ENCODE measurements at places on chromosomes 2 and 18.

DNA sequence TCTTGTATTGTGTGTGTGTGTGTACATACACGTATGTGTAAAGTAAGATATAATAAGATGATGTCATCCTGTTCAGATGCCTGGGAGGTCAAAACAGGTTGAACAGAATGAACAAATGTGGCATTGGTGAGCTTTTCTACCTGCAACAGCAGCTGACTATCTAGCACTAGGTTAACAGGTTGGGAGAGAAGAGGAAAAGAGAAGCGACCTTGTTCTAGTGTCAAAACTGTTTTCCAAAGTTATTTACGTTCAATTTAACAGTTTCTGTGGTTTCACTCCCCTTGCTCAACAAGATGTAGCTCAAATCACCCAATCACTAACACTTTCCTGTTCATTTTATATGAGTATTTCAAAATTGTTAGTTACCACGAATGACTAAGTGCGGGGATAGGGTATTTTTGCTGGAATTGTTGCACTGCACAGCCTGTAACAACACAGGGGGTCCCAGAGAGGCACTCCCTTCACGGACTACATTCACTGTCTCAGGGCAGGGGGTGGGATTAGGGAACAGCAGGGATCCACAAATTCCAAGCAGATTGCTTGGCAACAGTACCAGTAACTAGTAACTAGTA lies 67.5 kb upstream of the DTNB start:
- no peak for DNase-seq

DNA sequence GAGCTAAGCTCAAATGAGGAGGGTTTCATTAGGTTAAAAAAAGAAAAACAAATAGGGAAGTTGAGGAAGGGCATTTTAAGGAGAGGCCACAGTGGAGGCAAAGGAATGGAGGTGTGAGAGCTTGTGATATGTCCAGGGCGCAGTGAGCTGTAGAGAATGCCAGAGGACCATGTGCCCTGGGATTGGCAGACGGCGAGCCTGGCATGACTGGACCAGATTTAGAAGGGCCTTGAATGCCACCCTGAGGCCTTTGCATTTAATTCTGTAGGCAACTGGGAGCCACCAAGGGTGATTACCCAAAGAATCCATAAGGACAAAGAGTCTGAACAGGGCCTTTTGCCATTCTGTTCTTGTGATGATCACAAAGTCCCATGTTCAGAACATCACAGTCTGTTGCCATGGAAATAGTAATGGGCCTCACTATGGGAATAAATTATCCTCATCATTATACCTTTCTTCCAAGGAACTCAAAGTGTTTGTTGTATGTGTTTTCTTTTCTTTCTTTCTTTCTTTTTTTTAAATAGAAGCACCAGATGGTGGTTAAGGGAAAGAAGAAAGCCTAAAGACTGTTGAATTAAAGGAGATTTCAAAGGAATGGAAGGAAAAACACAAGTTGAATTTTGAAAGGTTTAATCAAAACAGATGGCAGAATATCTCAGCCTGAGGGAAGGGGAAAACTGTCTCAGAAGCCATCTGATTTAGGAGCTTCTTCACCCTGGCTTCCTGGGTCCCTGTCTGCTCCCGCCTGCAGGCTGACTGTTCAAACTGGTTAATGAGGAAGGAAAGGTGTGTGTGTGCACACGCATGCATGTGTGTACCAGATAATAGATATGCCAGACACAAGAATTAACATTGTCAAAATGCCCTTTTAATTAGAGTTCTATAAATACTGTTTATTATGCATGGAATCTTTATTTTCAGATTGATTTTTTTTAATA lies 31.6 kb upstream of the NCOA1 start:
- no peak for DNase-seq

GRCh38 chr18:3935305-3935704 lies 485.3 kb downstream of the TGIF1 start:
- no peak for DNase-seq

DNA sequence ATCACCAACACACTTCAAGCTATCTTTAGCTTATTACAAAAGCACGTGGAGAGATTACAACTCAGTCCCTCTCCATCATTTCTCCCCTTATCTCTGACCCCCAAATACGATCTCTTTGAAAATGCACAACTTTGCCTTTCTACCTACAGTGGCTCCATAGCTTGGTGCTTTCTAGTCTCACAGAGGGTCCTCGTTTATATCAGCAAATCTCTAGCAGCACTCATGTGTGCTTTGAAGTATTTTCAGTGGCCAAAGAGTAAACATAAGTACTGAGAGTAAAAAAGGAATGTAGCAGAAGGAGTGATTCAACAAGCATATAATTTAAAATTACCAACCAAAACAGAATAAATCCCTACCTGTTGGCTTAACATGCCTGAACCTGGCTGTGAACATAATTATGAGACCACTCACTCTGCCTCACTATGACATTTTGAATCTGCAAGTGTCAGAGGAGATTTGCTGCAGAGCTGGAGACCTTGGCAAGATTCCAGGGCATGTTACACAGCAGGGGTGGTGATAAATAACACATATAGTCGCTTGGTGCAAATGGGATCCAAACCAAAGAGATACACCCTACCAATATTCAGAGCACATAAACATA lies 54.6 kb downstream of the LAMA3 start:
- DNase-seq: no peak

GRCh38 chr2:50732796-50733195 lies 299.1 kb downstream of the NRXN1 start:
- no peak for DNase-seq

DNA sequence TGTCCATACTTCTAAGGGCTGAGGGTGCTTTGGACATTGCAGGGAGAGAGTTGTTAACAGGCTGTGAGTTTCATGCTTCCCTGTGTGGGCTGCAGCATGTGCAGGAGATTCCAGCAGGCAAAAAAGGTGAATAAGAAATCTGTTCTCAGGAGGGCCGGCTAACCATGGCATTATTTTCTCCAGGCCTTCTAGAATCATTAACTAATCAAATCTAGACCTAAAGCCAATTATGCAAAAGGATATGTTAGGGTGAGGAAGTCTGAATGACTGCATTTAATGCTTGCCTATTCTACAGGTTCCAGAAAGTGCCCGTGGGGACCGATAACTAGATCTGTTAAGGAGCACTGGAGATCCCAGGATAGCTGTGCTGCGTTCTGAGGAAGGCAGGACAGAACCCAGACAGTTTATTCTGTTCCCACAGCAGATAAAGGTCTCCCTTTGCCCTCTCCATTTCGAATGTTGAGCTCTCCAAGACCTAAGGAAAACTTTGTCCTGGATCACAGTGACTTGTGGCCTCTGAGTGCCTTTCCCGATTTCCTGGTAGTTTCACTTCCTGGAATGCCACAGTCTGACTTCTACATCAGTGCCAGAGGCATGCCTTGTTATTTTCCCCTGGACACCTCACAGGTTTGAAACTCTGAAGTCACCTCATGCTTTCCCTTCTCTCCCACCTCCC lies 50.0 kb upstream of the ZFP36L2 start:
- no peak for DNase-seq

DNA sequence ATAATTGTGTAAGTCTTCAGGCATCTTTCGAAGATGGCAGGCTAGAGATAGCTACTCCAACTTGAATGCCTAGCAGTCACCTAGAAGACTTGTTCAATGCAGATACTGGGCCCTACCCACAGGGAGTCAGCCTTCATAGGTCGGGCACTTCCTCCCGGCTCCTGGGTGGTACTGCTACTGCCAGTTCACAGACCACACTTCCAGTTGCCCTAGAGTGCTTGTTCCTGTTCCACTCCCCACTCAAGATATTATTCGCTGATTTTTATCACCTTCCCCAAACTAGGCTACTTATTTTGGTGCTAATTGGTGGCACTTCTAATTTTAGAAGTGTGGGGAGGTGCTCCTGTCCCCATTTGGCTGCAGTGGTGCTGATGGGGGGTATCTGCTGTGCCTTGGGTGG lies 34.2 kb downstream of the INPP4A start:
- DNase-seq: no peak

- DNase-seq: peak; percentile 5
Observed at GRCh38 chr2:17540093-17540812, at the start of gene VSNL1. VSNL1 (plus strand) TSS chr2:17540696; CDS start chr2:17592075, 51,379 bp downstream.

DNA sequence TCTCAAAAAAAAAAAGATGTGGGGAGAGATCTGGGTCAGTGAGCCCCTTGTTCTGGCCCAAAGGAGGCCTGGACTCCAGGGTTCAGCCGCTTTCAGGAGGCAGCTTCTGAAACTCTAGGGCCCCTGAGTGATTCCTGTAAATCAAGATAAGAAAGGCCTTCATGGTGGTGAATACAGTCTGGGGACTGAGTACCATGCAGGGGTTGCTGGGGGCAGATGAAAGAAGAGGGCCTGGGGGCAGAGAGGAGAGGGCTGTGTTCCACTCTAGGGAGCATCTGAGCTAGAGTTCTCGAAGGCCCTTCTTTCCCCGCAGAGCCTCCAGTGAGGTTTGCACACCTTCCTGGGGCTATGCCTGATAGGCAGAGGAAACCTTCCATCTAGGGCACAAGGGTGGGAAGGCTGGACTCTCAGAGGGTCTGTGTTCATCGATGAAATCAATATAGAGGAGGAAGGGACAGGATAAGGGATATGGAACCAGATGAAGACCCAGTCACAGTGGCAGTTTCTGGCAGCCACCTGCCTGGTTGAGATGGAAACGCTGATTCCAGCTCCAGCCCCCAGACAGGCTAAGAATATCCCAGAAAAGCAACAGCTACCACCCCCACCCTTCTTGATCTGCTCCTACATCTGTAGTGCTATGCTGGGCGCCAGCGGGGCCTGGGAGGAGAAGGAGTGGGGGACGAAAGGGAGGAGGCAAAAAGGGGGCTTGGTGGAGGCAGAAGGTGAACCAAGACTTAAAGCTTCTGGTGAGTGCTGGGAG lies 4.7 kb upstream of the CDK5R2 start:
- DNase-seq: no peak
